ENCODE measurements at places on chromosomes 3 and 15.

DNA sequence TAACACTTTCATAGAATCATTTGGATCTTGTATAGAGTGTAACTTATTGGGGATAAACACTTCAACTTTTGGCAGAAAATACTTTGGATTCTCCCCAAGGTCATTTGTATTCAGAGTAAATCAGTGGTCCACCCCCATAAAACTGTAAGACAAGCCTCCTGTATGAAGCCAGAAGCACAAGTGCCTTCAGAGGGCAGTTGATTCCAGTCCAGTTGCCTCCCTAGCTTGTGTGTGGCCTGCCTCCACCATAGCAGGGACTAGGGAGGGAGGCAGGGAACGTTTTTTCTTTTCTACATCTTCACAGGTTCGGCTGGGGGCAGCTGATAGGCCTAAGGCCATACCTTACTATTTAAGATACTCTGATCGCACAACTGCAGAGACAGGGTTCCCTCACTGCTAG lies 11.6 kb downstream of the GORASP1 start:
- no peak for DNase-seq

GRCh38 chr3:67781218-67781617 lies 126.8 kb upstream of the SUCLG2 start:
- DNase-seq: no peak

GRCh38 chr15:50166216-50166615 lies 15.8 kb upstream of the SLC27A2 start:
- DNase-seq: no peak

- no peak for DNase-seq
Measured at GRCh38 chr3:122627301-122627700, 49.9 kb downstream of the PARP15 start.

DNA sequence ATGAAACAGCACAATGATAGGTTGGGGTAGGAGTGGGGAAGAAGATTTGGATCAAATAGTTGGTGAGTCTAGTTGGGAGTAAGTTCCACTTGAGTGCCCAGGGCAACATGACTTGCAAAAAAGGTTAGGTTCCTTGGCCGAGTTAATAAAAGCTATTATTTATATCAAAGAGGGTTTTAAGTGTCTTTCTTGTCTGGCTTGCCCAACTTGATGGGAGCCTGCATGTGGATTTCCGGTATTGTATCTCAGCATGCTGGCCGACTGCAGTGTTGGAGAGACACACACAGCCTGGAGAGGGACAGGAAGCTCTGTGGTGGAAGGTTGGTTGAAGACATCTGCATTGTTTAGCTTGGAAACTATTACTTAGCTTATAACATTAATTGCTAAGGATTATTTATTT lies 449.5 kb upstream of the TBL1XR1 start:
- DNase-seq: no peak

DNA sequence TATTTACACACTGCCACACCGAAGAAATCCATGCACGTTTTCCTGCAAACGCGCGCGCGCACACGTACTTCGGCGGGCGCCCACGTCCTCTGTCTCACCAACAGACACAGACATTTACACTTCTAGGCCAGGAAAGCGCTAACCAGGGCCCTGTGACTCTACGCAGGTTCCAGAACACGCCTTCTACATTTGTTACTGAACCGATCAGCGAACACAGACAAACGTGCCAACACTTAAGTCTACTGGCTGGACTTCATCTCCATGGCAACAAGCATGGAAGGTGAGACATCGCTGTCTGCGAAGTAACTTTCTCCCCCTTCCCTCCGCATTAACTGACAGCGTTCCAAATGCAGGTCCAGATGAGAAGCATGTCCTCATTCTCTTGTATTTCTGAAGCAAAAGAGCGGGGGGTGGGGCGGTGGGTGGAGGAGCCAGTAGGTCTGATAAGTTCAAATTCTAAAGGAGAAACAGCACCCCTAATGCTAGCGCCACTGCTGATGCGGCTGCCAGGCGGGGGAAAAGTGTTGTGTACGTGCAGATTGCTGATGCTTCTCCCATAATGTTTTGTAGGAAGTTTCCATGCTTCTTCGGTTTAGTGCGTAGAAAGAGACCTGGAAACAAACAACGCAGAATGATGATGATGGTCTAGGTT lies at the start of gene CTXN2:
Gene CTXN2 (plus strand): TSS at position 92 of the 652 bp plus-strand sequence. CDS start 9,636 bp downstream, outside the sequence.
- no peak for DNase-seq

- no peak for DNase-seq
Measured at GRCh38 chr3:153574445-153574844, 412.4 kb downstream of the RAP2B start.

- DNase-seq: no peak
Measured at GRCh38 chr15:89587955-89588354, 12.7 kb downstream of the TICRR start.

GRCh38 chr3:133531981-133532380 lies 41.5 kb upstream of the CDV3 start:
- DNase-seq: no peak

GRCh38 chr3:10758304-10759037 lies 57.6 kb upstream of the SLC6A11 start:
- peak; percentile 88 for DNase-seq

GRCh38 chr3:50355829-50356552 lies 3.3 kb downstream of the TMEM115 start:
- no peak for DNase-seq

- DNase-seq: no peak
Measured at GRCh38 chr3:95029644-95030043, 966.8 kb downstream of the NSUN3 start.

- DNase-seq: no peak
Measured at GRCh38 chr15:85302271-85302670, 78.1 kb upstream of the AKAP13 start.

DNA sequence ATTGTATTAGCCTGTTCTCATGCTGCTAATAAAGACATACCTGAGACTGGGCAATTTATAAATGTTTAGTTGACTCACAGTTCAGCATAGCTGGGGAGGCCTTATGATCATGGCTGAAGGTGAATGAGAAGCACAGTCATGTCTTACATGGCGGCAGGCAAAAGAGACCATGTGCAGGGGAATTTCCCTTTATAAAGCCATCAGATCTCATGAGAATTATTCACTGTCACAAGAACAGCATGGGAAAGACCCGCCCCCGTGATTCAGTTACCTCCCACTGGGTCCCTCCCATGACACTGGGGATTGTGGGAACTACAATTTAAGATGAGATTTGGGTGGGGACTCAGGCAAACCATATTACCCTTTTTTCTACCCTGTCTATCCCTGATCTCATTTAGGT lies 51.5 kb upstream of the MYZAP start:
- no peak for DNase-seq

GRCh38 chr3:43960448-43960840 lies 269.7 kb downstream of the ABHD5 start:
- DNase-seq: peak; percentile 64

- no peak for DNase-seq
Measured at GRCh38 chr3:30199855-30200254, 406.5 kb upstream of the TGFBR2 start.

GRCh38 chr3:152841131-152841530 lies 6.2 kb downstream of the P2RY1 start:
- no peak for DNase-seq

- DNase-seq: no peak
Measured at GRCh38 chr3:65837604-65838003, 201.1 kb downstream of the MAGI1 start.

DNA sequence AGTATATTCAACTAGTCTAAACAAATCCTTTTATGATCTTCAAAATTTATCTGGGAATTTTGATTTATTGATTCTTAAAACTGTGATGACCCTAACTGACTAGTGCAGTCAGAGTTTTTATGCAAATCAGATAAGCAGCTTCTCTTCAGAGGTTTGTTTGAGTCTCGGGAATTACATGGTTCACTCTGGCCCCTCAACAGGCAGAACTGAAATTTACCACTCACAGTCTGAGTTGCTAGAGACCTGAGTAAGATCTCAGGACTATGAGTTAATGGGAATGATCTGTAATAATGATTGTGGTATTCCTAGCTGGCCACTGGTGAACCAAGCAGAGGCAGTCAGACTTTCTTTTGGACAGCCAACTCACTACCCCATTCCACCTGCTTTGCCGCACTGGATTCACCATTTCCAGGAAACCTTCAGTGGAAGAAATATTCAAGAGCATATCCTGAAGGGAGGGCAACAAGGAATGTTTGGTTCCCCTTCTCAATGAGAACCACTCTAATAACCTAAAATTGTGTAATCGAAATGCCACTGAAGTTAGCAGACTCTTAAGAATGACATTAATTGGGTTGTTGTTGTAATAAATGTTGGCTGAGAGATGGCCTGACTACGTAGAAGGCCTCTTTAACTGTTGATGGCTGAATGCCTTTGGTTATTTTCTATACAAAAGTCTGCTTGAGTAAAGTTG lies 11.5 kb upstream of the DNAJC13 start:
- no peak for DNase-seq

DNA sequence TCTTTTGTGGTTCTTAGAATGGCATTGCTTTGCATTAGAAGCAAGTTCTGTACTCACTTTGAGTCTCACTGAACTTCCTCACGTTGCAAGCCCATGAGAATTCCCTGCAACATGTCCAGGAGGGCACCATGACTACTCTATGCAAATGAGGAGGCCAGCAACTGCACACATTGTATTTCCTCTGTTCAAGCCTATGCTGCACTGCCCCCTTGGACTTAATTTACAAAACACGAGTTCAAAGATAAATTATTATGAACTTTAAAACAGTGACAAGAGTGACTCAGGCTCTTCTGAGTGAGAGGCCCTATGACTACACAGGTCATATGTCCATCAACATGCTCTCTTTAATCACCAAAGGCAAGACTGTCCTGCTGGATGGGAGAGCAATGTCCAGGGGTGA lies 484.2 kb upstream of the ATP11B start:
- no peak for DNase-seq

DNA sequence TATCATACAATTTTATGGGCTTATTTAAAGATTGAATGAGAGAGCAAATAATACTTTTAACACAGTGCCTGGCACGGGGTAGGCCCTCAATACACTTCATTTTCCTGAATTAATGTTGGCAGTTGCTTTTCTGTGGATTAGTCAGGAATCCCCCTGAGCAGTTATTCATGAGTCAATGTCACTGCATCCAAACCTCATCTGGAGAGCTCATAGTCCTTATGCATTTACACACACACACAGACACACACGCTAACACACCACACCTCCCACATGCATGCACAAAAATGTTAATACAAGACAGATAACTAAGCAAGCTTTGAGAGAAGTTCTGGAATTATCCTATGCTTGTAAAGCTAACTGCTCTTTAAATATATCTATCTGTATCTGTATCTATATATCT lies 34.0 kb upstream of the TNFAIP8L3 start:
- DNase-seq: no peak

DNA sequence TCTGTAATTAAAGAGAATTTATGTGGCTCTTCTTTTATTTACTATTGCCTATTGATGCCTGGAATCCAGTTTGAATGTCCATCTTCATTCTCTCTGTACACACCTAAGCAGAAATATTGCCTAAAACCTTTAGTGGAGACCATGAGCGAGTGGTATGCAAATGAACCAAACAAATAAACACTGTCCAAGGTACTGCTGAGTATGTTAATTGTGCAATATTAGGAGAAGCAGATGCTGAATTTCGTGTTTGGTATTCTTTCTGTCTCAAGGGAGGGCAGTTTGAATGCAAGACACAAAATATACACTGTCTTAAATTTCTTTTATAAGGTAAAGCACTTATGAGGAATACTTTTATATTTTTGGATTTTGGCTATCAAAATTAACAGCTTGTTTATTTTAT lies 440.9 kb downstream of the RBMS3 start:
- DNase-seq: no peak

GRCh38 chr3:134656211-134656800 lies 5.5 kb upstream of the KY start:
- peak; percentile 4 for DNase-seq

DNA sequence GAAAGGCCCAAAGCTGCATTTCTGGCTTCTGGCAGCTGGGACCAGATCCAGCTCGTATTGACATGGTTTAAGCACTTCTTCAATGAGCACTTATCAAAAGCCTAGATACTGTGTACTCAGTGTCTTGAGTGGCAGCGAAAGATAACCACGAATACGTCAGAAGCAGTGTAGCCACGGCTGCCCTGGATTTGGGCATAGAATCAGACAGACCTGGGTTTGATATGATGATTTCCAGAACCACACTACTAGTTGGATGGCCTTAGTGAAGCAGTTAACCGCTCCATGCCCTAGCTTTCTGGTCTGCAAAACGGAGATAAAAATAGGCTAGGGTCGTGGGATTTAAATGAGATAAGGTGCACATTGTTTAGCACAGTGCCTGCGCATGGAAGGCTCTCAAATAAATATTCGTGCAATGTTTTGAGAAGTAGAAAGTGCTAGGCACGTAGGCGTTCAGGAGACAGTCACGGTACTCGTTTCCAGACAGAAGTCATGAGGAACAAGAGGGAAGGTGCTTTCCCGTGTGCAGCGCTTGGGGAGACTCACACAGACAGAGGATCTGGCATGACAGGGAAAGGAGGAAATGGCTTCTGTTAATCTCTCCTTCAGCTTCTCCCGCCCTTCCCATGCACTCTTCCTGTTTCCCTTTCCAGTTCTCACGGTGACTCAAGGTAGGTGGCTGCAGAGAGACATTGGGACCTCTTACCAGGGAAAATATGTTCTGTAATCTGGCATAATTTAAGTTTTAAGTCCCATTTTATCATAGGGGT lies 70.3 kb downstream of the CCNL1 start:
- no peak for DNase-seq

DNA sequence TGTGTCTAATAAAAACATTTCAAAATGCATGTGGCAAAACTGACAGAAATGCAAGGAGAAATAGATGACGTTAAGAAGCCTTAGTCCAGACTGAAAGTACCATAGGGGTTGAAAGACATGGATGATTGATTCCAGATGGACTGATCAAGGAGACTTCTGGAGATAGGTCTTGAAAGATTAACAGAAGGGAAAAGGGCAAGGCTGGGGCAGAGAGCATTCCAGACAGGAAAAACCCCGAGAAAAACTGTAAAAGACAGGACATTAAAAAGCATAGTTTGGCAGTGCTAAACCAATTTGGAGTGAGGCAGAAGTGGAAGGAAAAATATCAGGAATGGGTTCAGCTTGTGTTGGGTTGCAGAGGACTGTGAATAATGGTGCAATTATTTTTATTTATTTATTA lies 375.2 kb upstream of the SGO1 start:
- DNase-seq: no peak

DNA sequence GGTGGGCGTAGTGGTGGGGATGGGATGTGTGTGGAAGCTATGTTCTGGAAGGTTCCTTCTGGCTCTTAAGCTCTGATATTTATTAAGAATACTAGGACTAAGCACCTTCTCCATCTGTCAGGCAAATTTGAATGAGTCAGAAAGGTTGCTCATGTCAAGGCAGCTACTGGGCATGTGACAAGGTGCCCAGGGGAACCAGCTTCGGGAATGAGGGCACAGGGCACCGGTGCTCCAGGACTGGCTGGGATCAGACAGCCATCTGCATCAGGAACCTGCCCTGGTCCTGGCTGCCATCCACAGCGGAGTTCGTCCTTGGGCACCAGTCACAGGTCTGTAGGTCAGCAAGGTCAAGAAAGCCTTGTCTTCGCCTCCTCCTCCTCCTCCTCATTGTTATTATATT lies 32.5 kb downstream of the CA12 start:
- DNase-seq: no peak

- no peak for DNase-seq
Measured at GRCh38 chr15:49044002-49044401, 2.2 kb downstream of the SECISBP2L start.

GRCh38 chr3:149975919-149976318 lies 5.2 kb upstream of the PFN2 start:
- no peak for DNase-seq

- no peak for DNase-seq
Measured at GRCh38 chr3:143160437-143160836, 40.9 kb downstream of the CHST2 start.

- DNase-seq: no peak
Measured at GRCh38 chr15:85786781-85787114, 8.0 kb downstream of the KLHL25 start.
